ENCODE measurements at places on chromosomes 4 and X.

DNA sequence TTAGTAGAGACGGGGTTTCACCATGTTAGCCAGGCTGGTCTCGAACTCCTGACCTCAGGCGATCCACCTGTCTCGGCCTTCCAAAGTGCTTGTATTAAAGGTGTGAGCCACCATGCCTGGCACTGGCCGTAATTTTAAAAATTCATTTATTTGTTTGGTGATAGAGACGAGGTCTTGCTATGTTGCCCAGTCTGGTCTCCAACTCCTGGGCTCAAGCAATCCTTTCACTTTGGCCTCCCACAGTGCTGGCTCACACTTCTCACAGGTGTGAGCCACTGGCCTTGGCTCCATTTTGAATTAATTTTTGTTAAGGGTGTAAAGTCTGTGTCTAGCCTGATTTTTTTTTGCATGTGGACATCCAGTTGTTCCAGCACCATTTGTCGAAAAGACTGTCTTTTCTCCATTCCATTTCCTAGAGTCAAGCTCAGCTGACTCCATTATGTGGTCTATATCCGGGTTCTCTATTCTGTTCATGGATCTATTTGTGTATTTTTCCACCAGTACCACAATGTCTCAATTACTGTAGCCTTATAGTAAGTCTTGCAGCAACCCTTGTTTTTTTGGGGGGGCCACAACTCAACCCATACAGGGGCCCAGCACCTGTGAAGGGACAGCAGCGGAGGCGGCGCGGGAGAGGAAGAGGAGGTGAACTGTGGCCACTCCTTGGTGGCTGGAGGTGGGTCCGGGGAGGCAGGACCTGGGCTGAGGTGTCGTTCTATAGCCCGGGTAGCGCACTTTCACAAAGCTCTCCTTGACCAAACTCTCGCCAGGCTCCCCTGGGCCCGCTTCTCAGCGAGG, 1.5 kb upstream of the NSD2 start:
- no peak for DNase-seq

GRCh38 chrX:148871422-148872160, 371.2 kb downstream of the AFF2 start:
- no peak for DNase-seq

DNA sequence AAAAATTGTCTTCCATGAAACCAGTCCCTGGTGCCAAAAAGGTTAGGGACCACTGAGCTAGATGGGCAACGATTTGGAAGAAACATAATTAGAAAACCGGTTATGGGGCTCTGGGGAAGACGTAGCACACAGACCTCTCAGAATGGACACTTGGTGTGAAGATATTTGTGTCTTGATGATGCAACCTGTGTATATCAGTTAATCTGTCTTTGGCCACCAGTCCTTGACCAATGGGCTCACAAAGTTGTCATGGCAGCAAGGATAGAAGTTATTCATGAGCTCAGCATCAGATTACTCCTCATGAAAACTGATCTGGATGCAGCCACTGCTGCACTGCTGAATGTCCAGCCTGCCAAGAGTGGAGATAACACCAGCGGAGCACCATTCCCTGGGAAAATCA, 13.6 kb downstream of the MTNR1A start:
- no peak for DNase-seq

DNA sequence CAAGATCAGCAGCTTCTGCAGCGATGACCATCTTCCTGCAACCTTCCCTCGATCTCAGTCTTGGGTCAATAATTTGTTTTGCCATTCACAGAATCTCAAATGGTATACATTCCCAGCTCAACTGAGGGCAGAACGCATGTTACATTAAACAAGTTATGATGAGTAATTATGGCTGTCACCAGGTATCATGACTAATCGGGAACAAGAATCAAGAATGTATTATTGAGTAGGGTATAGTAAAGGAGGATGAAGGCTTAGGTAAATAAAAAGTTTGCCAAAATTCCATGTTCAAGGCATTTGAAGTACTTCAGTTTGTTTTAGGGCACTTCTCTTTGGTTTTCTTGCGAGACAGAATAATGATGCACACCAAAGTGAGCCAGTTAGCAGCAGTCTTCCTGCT, 194.1 kb downstream of the SH2D1A start:
- no peak for DNase-seq

- no peak for DNase-seq
These were observed 399.4 kb upstream of the ADGRL3 start for GRCh38 chr4:60800701-60801100.

DNA sequence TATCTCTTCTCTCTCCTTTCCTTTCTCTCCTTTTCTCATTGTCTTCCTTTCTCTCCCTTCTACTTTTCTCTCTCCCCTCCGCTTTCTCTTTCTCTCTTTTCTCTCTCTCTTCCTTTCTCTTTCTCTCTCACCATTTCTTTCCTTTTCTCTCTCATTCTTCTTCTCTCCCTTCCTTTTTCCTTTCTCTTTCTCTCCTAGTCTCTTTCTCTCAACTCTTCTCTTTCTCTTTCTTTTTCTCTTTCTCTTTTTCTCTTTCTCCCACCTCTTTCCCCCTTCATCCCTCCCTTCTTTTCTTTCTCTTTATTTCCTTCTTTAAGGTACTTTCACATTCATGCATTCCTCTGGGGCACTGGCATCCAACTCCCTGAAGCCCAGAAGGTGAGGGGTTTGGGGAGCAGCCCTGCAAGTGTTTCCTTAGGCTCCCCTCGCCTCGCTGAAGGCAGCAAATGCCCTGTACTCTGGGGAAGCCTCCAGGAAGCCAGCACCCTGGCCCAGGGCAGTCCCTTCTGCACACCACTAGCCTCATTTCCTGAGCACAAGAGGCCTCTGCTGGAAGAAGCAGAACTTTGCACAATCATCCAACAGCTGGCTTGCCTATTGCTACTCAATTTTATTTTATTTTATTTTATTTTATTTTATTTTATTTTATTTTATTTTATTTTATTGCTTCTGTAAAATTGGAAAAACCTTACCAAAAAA, 124.2 kb downstream of the NFKB1 start:
- DNase-seq, result no peak

DNA sequence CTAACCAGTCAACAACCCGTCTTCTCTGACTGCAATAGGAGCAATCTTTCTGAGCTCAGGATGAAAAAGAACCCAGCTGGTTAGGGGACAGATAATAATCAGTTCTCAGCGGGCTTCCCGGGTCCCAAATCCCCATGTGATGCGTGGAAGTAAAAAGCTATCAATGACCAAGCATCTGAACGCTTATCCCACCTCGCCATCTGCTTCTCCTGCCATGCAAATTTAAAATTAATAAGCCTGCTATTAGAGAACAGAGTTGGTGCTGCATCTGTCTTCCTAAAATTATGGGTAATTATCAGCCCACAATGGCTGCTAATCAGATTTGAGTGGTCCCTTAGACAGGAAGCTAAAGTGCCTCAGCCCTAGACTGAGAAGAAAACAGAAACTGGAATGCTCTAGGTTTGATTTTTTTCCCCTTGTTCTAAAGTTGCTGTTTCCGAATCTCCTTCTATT, 37.5 kb downstream of the AFAP1 start:
- no peak for DNase-seq

DNA sequence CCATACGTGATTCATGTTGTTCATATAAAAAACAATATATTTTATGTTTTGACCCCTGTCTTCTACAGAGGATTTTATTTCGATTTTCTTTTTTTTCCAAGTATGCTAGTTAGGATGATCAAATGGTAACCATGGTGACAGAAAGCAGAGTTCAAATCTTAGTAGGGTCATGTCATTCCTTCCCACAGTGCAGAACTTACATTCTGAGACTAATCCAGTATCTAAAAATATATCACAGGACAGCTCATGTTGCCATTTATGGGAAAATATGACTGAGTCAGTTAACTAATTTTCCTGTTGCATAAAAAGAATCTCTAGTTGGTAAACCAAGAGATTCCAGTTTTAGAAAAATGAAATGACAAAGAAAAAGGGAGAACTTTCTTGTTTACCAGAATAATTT, 209.5 kb downstream of the PARM1 start:
- DNase-seq, result no peak

- no peak for DNase-seq
These were observed 38.8 kb downstream of the SEPTIN6 start for GRCh38 chrX:119654112-119654531.

DNA sequence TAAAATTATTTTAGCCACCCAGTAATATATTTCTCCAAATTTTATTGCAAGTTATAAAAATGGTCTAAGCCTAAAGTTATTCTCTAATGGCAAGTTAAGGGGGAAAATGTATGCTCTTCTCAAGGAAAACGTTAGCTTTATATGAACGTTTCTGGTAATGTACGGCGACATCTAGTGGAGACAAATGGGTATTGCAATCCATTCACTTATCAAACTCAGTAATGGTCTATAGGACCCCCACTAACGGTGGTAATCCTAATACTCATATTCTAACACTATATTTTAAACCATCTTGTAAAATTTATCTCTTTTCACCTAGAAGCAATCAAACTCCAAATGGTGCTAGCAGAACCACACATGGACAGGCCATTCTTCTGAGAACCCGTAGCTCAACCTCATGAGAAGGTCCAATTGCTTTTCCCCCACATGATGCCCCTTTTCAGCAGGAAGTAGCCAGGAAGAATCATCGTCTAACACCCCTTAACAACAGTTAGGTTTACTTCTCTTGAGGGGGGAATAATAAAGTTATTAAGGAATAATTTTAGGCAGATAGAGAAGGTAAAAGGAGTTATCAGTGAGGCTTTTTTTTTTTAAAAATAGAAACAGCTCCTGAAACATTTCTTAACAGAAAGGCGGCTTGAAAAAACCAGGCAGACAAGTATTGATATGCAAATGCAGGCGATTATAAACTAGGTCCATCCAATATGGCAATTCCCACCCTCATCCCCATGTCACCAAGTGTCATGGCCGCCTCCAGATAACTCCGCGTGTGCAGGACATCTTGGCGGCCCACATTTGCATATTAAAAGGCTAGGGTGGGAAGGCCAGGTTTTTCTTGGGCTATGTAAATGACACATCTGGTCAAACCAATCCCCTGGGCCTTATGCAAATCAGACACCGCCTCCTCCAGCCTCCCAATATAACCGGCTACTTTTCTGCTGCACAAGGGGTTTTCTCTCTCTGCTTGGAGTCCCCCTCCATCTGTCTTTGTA, 35.0 kb downstream of the NUDT11 start:
- no peak for DNase-seq

- no peak for DNase-seq
These were observed 88.0 kb upstream of the SLITRK2 start for GRCh38 chrX:145729635-145730034.

DNA sequence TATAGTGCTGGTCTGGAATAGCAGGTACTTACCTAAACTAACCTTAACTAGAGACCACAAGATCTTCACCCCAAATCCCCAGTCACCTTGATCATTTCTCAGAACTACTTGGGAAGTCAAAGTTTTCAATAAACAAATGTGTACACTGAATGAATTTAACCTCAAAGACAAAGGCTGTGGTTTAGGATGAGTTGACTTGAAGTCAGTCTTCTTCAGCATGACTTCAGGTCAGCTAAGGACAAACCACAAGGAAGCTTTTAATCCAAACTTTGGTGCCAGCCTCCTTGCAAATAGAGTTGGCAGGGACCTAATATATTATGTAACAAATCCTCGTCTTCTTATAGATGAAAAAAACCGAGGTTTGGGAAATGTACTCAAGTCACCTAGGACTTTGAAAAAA, 21.2 kb upstream of the VCX2 start:
- no peak for DNase-seq

GRCh38 chr4:79317711-79318110, 8.2 kb downstream of the NAA11 start:
- DNase-seq, result no peak

DNA sequence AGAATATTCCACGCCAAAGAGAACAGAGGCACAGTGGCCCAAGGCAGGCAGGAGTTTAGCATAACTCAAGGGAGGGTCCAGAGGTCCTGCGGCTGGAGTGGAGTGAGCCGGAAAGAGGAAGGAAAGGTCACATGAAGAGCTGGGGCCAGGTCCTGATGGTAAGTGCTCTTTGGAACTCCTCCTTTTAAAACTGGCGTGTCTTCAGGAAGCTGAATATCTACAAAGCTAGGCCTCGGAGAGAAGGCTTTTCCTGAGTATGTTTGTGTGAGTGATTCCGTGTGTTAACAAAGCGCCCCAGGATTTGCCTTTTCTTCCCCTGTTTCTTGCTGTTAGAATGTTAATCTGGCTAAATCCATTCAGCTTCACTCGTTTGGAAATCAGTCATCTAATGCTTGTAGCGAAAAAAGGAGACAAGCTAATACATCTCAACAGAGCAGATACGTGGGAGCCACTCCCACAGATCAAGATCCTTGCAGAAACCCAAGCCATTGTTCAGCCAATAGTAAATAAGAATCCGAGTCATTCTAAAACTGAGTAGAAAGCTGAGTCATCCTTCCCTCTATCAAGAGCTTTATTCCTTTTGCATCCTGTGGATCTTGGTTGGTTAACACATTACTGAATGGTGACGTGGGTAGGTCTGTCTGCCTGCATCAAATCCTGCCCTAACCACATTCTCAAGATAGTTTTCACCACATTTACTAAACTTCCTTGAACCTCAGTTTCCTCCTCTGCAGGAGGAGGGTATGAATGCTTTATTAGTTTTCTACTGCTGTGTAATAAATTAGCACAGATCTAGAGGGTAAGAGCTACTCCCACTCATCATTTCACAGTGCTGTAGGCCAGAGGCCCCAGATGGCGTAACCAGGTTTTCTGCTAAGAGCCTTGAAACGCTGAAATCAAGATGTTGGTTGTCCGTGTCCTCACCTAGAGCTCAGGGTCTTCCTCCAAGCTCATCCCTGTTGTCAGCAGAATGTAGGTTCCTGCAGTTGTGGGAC, 43.2 kb upstream of the RBM47 start:
- DNase-seq, result no peak

DNA sequence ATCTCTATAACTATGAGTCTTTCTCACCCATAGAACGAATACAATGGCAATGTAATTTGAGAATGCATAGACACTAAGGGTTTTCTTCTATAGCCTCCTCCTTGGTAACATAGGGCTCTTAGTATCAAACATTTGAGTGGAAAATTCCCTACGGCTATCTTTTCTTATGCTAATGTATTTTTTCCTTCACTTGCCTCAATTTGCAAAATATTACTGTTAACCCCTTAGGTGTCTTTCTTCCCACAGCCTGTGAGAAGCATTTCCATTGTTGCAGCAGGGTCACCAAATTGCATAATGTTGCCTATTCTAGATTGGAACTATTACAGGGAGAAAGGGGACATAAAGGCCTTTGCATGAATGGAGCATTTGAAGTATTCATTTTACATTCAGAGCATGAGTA, 140.5 kb upstream of the RAPGEF2 start:
- DNase-seq, result no peak

GRCh38 chrX:52933976-52934703, 24.2 kb downstream of the FAM156A start:
- no peak for DNase-seq

GRCh38 chr4:11741190-11741652, 312.5 kb upstream of the HS3ST1 start:
- DNase-seq, result no peak

- DNase-seq, result no peak
These were observed 81.9 kb downstream of the HPRT1 start for GRCh38 chrX:134541906-134542305.

Measured in chondrocyte (in vitro differentiated cells).